ENCODE measurements at places on chromosomes 7 and 10. TPM values are rescaled to one million over a fixed set of nuclear protein-coding genes. Genes with fewer than 3 reads are reported as not detected.

- no peak for DNase-seq
Measured at GRCh38 chr7:94298943-94299342, 95.8 kb upstream of the COL1A2 start.

DNA sequence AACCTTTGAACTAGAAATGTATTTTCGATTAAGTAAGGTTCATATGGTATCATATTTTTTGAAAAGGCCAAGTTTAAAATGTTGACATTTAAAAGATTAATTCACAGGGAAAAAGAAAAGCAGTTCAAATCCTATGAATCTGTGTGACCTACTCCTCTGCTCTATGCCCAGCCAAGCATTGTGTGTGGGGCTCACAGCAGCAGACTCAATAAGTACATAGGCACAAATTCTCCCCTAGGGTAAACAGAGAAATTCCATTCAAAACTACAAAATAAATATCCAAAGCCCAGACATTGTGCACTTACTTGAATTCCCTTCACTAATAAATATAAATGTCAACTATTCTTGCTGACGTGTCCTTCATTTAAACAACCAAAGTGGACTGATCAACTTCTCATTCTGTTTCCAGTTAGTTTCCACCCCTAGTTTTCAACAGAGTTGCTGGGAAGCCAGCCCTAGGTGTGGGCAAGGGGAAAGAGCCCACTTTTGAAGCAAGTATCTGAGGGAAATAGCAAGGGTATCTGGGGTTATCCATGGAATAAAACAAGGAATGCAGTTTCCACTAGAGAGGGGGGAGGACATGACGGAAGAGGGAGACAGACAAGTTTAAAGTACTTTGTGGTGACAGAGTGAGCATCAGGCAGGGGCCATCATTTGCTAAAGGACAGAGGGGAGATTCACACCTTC, 533.3 kb downstream of the SORCS1 start:
- no peak for DNase-seq

HECW1 gene
- total RNA-seq: not detected

- DNase-seq: no peak
Measured at GRCh38 chr10:11434324-11434723, 177.1 kb downstream of the USP6NL start.

DNA sequence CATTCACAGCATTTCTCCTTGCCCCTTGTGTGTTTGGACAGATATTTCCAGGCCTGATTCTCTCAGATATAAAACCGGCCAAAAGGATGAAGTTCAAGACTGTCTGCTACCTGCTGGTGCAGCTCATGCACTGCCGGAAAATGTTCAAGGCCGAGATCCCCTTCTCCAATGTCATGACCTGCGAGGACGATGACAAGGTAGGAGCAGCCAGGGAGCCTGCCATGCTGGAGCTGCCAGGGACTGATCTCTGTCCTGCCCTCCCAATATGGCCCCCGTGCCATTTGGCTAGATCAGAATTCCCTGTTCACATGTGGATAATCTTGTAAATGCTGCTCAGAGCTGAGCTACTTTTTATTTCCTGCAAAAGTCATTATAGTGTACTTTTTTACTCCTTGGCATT, 87.8 kb downstream of the ADCY1 start:
- DNase-seq: no peak

DNA sequence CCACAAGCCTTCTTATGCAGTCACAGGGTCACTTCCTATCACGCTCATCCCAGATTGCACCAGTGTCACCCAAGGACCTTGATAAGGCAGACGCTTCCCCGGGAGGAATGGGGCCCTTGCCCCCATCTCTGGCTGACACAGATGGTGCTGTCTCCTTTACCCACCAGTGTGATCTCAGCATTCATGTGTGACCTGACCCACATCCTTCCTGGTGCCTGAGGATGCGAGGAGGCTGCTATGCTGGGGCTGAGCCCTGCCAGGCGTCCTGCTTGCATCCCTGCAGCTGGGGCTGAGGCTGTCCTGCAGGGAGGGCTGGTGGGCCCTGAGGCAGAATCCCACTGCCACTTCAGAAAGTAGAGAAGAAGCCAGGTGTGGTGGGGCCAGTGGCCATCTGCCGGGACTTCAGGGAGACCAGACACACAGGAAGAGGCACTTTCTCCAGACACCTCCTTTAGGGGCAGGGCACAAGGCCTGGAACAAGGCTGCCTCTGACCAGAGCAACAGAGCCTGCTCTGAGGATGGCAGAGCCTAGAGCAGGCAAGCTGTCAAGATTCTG, 35.3 kb downstream of the RASGEF1A start:
- DNase-seq: peak; percentile 41

DNA sequence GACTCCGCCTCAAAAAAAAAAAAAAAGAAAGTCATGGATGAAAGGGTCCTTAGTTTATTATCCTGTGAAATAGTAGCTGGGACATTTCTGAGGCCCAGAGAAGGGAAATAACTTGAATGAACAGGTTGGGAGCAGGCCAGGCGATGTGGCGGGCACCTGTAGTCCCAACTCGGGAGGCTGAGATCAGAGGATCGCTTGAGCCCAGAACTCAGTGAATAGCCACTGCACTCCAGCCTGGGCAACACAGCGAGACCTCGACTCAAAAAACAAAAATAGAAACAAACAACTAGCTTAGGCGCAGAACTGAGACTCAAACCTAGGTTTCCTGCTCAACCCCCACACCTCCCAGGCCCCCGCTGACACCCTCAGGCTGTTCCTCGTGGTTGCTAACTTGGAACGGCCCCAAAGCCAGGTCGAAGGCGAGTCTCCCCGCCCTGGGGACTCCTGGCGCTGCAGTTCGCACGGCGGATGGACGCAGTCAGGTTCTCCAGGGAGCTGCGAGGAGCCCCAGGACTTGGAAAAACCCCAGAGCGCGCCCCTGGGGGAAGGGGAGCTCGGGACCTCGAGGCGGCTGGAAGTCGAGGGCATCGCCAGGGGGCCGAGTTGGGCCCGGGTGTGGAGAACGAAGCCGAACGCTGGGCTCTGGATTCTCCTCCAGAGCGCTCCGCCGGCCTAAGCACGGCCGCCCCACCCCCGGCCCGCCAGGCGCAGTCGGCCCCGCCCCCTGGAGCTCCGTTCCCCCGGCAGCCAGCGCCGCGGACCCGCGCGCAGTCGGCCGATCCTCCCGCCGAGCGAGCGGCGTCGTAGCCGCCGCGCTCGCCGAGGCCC, at the start of gene STOX1:
Gene STOX1 (plus strand): TSS at position 768 of the 828 bp plus-strand sequence. CDS start 93 bp downstream, outside the sequence.
- peak; percentile 74 for DNase-seq

DNA sequence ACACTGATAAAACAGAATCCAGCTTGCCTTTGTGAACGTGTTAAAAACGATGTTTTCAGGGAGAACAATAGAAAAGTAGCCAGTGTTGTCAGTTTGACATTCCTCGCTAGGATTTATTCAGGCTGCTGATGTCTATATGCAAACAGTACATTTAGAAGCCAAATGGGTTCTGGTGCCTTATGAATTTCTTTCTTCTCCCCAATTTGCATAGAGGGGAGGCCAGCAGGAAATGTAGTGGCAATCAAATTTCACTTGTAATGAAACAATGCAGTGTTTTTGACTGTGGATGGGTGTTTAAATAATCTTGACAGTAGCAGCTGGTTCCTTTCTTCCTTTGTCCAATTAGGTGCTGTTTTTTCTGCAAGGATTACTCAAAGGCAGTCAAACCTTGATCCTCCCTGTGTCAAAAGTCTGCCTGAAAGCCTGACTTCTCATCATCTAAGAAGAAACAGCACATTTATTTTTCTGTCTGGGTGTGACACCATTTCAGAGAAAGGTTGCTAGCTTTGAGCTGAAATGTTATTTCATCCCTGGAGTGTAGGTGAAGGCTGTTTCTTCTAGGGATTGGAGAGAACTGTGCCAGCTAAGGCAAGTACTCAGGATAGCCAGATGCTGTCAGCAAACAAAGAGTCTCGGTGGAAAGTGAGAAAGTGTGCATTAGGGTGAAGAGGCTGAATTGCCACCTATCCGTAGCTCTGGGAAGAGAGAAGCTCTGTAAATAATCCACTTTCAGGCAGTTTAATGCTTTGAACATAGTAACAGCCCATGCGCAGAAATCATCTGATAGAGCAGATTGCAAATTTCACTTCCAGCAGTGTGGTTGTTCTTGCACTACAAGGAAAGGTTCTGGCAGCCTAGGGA, 36.6 kb upstream of the ZNRF2 start:
- no peak for DNase-seq

CUZD1 gene
- total RNA-seq: 3.0 TPM

GRCh38 chr7:24477398-24478136, 95.7 kb upstream of the PALS2 start:
- DNase-seq: no peak

PTF1A gene
- total RNA-seq: not detected

TDRD1 gene
- 0.22 TPM for total RNA-seq

GRCh38 chr10:44060221-44060620, 324.7 kb downstream of the CXCL12 start:
- DNase-seq: no peak

LIPN gene
- not detected for total RNA-seq

DNA sequence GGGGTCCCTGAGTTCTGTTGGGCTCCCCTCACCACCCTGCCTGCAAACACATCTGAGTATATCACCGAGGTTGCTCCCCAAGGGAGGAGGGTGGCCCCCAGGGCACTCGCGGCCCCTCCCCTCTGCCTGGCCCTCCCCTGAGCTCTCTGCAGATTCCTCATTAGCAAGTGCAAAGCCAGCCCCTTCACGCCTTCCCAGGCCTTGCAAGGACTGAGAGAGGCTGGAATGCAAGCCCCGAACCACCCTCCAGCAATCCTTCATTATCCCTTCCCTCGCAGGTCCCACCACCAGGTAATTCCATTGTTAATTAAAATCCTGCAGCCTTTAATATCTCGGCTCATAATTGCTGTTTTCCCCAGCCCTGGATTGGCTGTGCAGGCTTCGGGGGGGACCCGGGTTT, 35.3 kb upstream of the MYL10 start:
- DNase-seq: no peak

DNA sequence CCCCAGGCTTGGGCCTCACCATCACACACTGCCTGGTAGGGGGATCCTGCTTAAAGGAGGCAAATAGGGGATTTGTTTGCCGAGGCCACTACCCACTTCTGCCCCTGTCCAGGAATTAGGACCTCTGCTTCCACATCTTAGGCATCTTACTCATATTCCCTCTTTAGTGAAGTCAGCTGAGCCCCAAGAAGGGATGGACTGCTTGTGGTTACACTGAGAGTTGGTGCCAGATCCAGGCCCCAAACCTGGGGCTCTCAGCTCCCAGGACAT, 1.6 kb upstream of the GPRIN2 start:
- no peak for DNase-seq

NPY4R gene
- not detected for total RNA-seq

IGFBP1 gene
- total RNA-seq: not detected

All from B cell (primary cell).